ENCODE measurements at places on chromosomes 16 and 17.

DNA sequence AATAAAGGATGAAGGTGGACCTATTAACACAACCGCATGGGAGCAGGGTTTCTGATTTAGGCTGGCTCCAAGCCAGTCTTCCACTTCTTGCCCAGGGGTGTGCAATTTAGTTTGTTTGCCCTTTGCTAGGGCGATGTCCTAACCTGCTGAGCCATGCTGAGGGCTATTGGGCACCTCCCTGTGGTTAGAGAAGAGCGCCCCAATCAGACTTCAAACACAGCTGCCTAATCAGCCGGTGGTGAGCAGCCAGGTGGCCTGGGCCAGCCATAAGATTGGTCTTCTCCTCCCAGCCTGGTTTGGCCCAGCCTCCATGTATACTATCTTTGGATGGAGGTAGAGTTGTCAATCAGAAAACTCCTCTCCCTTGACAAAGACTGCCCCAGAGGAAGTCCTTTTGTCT lies 15.7 kb downstream of the TMEM94 start:
- no peak for DNase-seq

DNA sequence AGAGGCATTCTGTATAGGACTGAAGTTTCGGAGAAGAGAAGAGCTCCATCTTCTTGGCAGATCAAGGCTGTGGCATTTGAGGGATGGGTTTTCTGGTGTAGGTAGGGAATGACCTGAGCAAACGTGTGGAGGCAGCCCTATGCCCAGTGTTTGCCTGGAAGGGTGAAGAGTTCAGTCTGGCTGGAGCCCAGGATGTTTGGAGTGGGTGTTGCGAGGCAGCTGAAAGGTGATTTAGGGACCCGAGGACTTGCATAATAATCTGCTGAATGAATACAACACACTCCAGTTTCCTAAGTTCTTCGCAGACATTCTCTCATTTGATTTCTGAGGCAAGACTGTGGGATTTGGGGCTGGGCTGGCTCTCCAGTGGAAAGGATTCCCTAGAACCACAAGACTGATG lies 186.2 kb downstream of the CYLD start:
- no peak for DNase-seq

GRCh38 chr16:50626868-50627267 lies 54.2 kb downstream of the SNX20 start:
- no peak for DNase-seq

DNA sequence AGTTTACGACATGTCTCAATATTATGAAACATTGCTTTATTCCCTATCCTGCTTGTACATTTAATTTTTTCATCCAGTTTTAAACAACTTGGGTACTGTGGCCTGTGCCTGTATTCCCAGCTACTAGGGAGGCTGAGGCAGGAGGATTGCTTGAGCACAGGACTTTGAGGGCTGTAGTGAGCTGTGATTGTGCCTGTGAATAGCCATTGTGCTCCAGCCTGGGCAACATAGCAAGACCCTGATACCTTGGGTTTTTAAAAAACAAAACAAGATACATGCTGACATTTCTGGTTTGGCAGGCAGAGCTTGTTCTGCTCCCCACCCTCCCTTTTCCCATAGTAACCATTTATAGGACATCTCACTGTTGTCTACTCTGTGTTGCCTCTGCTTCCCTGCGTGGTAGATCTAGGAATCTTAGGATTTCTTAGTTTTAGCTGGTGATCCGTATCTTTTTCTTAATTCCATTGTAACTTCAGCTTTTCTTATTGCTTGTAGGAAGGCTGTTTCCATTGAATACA lies 35.6 kb downstream of the TENT4B start:
- DNase-seq: no peak

DNA sequence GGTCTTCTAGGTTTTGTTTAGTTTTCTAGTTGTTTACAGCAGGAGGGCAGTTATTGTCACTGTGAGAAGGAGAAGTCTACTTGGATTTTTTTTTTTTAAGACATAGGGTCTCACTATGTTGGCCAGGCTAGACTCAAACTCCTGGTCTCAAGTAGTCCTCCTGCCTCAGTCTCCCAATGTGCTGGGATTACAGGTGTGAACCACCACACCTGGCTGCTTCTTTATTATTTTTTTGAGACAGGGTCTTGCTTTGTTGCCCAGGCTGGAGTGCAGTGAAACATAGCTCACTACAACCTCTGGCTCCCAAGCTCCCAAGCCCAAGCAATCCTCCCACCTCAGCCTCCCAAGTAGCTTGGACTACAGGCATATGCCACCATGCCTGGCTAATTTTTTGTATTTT lies 68.3 kb upstream of the STAC2 start:
- no peak for DNase-seq

GRCh38 chr16:64711026-64711425 lies 410.8 kb downstream of the CDH11 start:
- DNase-seq: no peak

DNA sequence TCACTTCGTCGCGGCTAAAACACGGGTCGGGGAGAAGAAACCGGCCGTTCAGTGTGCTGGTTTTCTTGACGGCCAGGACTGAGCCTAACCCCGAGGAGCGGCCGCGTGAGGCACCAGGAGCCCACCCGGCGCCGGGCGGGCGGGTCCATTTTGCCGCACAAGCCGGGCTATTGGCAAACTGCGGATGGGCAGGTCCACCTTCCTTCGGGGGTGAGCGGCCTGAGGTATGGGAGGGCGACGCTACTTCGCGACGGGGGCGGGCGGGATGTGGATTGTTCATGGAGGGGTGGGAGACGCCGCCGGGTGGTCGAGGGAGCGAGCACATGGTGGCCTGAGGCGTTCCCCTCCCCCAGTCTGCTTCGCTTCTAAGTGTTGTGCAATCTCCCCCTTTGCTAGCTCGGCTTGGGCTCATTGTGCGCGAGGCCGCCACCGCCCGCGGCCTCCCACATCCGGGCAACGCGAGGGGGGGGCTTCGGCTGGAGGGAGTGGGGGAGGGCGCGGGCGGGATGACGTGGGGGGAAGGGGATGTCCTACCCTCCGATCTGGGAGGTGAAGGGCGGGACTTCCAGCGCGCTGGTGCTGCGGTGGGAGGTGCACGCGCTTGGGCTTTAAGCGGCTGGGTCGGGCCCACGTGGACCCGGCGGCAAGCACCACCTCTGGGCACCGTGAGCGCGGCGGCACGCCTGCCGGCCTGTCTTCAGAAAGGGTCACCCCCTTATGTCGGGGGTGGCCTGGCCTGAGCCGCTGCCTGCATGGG lies 5.9 kb upstream of the CD68 start:
- DNase-seq: peak; percentile 67
